ENCODE measurements at places on chromosomes 12 and 14.

DNA sequence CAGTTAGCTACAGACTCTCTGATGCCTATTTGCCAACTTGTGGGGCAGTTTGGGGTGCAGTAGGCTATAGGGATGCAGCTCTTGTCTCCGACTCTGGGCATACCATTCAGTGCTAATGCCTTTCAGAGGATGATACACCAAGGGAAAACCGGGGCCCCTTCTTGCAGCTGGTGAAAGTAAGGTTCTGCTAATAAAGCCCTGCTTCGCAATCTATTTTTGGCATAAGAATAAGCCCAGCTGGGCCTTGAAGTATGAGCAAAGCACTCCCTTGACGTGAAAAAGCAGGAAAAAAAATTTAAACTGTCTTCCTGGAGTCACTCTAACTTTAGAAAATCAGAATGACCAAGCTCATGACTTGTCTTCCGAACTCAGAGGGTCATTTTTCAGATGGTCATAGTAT is 124.1 kb upstream of the RBM19 start:
- no peak for DNase-seq

- DNase-seq, result no peak
Observed at GRCh38 chr12:104478396-104479122, 21.8 kb downstream of the CHST11 start.

DNA sequence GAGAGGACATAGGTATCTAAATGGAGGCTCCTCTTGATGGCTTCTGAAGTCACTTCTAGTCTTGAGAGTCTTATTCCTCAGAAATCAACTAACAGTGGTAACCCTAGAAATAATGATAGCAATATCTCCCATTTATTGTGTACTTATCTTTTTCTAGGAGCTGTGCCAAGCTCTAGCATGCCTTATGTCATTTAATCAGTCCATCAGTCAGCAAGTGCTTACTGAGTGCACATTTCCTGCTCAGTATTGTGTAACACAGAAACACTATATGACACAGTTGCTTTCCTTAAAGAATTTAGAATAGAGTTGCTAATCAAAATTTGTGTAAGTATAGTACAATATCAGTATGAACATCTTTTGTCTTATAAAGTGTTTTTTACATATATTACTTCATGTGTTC is 36.6 kb downstream of the KRT76 start:
- DNase-seq, result no peak

DNA sequence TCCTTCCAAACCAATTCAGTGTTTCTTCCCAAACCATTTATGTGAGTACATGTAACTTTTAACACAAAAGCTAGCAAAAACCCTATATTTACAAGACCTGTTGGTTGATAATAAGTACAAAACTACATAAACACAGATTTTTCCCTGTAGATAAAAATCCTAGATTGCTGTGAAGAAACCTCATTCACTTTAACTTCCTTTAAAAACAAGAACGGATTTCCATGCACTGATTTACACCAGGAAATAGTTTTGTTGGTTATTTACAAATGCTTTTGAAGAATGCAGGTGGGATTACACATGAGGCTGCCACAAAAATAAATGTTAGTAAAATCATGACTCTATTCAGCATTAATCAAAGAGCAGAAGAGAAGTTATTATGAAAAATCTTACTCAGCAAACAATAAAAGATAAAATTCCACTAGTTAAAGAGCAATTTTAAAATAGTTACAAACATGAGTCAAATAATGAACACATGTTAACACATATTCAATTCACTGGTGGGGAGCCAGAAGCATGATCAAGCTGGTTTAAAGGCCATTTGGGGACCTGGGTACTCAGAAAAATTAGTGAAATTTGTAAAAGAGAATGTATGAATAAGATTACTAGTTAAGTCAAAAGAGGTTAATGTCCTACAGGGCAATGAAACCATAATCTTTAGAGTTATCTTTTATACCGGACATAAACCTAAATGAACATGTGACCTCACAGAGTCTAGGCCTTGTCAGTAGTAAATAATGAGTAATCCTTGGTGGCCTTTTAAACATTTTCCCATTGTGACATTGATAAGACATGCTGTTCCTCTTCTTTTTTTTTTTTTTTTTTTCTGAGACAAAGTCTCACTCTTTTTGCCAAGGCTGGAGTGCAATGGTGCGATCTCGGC is 79.9 kb downstream of the PHLDA1 start:
- DNase-seq, result no peak

DNA sequence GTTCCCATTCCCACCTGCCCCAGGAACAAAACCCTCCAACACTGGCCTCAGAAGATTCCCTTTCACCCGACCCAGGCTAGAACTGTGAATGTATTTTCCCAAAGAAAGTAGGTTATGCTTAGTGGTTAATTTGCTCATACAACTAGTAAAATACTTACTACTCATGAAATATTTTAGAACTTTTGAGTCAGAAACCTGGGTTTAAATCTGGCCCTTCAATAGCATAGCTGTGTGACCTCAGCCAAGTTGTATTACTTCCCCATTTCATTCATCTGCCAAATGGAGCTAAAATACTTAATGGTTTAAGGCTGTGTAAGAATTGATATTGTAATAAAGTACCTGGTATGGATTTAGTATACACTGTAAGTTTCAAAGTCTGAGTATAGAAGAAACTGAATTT is 69.1 kb upstream of the DNM1L start:
- DNase-seq, result no peak

GRCh38 chr12:63795944-63796343 is 16.2 kb downstream of the RXYLT1 start:
- no peak for DNase-seq

GRCh38 chr12:56321027-56321426 is 5.2 kb upstream of the CNPY2 start:
- no peak for DNase-seq

- DNase-seq, result no peak
Observed at GRCh38 chr12:111607239-111607638, 8.1 kb upstream of the ATXN2 start.

GRCh38 chr12:51973560-51973959 is 22.1 kb downstream of the ACVR1B start:
- no peak for DNase-seq

DNA sequence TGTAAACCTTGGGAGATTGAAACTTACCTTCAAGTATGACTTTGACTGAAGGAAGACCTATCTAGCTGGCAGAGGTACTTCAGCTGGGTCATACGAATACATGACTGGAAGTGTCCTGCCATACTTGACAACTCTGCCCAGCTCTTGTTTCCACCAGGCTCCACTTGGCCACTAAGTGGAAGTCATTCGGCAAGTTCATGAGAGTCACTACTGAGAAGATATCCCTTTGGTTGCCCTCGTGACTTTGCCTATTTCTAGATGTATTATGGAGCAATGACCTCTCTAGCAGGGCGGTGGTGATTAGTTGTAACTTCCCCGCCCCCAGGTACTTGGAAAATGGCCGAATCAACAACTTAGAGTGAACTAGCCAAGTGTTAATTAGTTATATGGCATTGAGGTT is 8.6 kb upstream of the CACNA1C start:
- no peak for DNase-seq

- no peak for DNase-seq
Observed at GRCh38 chr12:103442182-103442555, 53.6 kb downstream of the C12orf42 start.

- no peak for DNase-seq
Observed at GRCh38 chr12:45350861-45351260, 135.0 kb downstream of the ANO6 start.

DNA sequence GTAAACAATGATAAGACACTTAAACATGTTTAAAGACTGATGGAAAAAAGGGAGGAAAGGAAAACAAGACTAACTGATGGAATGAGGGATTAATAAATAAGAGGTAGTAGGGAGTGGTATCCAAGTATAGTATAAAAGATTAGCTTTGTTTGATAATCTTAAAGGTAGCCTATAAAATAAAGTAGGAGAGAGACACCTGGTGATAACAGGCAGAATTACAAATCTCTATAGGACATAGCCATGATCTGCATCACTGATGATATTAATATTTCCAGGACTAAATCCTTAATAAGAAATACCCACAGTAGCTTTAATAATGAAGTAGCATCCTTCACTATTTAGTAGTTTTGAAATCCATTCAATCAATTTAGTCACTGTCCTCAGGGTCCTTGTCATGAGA is 30.4 kb downstream of the DLGAP5 start:
- DNase-seq, result no peak

DNA sequence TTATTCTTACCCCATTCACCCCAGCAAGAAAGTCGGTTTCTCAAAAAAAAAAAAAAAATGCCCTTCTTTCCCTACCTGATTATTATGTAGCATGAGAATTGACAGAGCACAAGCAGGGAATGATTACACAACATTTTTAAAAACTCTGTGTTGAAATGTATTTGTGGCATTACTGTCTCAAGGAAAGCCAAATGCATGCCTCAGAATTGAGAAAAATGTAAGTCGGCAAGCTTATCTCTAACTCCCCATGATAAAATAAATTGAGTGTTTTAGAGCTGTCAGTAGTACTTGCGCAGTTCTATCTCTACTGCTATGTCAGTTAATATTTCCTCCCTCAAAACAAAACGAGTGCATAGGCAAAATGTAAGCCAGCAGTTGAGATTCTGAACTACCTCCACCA is 25.7 kb downstream of the ANO4 start:
- no peak for DNase-seq

DNA sequence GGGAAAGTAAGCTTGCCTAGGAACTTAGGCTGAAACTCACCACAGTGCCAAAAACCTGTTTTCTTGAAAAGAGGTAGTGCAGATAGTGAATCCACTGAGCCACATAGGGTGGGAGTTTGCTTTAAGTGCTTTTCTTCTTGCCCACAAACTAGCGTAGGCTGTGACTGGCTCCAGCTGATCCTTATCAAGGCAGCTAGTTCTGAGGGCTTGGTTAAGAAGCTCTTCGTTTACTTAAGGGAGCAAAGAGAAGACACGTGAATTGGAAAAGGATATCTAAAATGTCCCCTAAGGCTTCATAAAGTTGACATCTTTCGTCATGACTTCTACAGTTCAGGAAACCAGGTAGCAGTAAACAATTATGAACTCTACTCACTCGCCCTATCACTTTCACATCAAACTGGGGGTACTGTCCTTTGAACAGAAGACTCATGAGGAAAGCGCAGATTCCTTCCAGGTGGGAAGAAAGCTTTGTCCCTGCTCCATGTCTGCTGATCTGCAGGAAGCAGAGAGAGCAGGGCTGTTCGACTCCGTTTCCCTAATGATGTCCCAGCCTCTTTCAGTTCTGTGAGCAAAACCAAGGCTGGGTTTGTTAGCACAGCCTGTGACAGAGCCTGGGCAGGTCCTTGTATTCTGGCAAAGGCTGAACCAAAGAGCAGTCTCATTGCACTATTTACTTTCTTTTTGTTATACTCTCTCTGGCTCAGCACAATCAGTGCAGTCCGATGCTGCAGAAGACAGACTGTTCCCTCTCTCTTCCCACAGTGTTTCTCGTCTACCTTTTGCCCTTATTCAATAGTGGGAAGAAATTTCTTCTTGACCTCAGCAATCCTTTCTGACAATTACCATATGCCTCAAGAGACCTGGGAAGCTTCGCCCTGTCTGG is 93.5 kb upstream of the ETV6 start:
- DNase-seq, result no peak

DNA sequence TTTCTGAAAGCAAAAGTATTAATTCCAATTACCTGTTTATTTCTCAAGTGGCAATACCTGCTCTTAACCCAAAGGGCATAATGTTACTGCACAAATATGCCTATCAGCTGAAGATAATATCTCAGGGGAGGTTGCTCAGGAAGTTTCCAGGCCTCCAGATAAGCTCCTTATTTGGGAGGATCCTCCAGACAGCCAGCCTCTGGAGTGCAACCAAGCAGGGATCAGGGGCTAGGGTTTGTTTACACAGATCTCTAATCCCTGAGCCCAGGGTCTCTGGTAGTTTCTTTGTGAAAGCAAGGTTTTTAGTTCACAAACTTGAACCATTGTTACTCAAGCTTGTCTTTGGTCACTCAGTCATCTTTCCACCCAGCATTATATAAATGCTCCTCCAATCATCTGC is 124.4 kb downstream of the SLC38A4 start:
- DNase-seq, result no peak

GRCh38 chr12:5163661-5164060 is 120.0 kb downstream of the KCNA5 start:
- no peak for DNase-seq

- no peak for DNase-seq
Observed at GRCh38 chr12:104583301-104583700, 126.6 kb downstream of the CHST11 start.

DNA sequence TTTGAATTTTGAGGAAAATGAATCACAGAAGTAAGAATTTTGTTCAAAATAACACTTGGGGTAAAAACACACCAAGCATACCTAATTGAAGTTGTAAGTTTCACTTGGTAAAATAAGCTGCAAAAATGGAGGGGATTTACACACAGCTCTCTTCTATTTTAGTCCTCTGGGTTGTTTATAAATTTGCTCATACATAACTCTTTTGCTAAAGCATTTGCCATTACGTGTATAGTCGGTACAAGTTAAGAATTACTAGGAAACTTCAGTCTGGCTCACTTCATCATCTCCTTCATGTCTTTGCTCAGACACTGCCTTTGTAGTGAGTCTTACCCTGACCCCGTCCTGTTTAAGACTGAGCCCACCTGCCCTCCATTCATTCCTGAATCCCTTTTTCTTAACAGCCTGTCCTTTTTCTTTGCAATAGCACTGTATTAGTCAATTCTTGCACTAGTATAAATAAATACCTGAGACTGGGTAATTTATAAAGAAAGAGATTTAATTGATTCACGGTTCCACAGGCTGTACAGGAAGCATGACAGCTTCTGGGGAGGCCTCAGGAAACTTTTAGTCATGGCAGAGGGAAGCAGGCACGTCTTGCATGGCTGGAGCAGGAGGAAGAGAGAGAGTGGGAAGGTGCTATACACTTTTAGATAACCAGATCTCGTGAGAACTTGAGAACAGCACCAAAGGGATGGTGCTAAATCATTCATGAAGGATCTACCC is 451.1 kb downstream of the PCNX1 start:
- no peak for DNase-seq
